MV-4-11 (cell line): ENCODE measurements at places on chromosomes 1 and 21.

DNA sequence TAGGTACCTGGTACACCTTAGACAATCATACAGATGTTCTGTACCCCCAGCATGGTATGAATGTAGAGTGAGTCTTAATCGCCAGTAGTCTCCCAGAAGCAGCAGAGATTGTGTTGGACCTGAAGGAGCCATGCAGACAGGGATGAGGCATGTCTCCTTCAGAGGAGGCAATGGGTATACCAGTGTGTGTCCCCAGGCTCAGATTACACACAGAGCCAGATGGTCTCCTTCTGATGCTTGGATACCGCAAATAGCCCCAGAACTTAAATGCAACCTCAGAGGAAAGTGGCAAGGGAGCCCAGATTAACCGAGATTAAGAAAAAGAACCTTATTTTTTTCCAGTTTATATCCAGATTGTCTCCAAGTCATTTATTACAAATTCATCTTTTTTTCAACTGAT, 96.8 kb upstream of the C21orf91 start:
- DNase-seq: no peak

GRCh38 chr1:214446772-214447556, 104.4 kb downstream of the PTPN14 start:
- peak; percentile 53 for DNase-seq

DNA sequence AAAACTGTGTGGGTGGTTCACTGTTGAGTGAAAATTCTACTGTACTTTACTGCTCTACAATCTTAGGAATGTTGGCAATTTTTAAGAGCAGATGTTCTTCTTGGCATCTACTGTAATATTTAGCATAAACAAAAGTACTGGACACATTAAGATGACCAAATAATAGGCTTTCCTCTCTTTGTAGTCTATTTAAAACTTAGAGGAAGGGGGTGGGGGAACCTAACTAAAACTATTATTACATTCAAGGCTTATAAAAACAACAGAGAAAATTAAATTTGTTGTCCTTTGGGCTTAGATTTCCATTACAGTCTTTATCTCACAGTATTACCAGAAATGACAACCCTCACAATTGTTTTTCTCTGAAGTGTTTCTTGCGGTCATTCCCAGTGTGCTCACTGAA, 181.2 kb downstream of the PLPPR4 start:
- DNase-seq: no peak

- DNase-seq: no peak
Measured at GRCh38 chr1:243595527-243596210, 254.4 kb downstream of the AKT3 start.

DNA sequence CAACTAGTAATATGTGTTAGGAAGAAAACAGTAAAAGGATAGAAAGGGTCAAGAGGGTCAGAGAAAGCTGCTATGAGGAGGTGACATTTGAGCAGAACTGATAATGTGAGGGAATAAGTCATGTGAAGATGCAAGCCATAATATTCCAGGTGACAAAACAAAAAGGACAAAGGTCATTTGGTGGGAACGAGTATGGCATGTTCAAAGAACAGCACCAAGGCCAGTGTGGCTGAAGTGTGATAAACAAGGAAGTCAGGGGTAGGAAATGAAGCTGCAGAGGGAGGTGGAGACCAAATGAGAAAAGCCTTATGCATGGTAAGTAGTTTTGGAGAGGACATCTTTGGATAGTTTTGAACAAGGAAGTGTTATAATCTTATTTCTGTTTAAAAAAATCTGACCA, 46.7 kb downstream of the LPGAT1 start:
- DNase-seq: no peak

GRCh38 chr1:198641501-198641900, 2.7 kb downstream of the PTPRC start:
- DNase-seq: peak; percentile 61

DNA sequence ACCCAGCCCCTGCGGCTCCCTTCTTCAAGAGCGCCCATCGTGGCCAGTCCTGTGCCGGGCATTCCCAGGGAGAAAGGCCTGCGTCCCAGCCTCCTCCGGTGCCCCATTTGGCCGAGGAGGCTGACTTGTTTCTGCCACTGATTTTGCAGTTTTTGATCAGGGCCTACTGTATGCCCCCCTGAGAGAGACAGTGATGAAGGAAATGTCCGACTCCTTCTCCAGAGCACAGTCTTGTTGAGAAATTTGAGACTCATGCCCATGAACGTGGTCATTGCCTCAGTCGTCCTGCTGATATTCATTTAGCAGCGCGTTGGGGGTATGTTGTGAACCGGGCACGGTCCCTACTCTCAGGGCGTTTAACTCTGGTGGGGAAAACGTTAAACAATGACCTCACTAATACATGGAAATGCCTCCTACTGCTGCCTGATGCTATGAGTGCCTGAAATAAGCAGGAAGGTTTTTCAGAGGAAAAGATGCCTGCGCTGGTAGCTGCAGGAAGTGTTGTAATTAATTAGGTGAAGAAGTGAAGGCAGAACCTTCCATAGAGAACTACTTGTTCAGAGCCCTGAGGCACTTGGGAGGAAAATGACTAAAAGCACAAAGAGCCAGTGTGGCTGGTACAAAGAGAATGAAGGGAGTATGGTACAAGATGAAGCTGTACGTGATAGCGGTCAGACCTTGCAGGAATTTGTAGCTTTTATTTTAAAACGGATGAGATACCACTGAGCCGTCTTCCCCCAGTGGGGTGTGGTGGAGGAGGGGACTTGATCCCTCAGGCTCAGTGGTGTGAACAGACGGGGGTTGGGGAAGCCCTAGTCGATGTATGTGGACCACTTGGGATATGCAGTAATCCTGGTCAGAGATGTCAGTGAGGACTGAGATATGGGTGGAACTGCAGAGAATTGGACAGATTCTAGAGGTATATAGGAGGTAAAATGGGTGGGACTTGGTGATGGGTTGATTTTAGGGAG, 730 bp downstream of the ZCCHC17 start:
- DNase-seq: no peak

- DNase-seq: no peak
Measured at GRCh38 chr21:37233551-37234146, 33.5 kb downstream of the VPS26C start.

GRCh38 chr1:175377394-175377793, 184.8 kb upstream of the KIAA0040 start:
- no peak for DNase-seq

DNA sequence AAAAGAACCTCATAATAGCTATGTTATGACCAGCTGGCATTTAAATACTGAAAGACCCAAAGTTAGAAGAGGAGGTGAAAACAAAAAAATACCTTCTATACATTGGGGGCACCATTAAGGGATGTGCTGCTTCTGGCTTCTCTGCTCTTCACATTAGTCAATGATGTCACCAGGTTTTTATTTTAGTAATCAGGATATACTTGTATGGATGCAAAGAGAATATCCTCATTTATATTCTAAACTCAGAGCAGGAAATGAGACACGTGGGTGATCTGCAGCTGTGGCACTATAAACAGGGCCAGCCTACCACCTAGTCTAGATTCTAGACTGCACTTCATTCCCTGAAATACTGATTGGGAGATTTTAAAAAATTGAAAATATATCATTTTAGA, 51.2 kb downstream of the WLS start:
- no peak for DNase-seq

DNA sequence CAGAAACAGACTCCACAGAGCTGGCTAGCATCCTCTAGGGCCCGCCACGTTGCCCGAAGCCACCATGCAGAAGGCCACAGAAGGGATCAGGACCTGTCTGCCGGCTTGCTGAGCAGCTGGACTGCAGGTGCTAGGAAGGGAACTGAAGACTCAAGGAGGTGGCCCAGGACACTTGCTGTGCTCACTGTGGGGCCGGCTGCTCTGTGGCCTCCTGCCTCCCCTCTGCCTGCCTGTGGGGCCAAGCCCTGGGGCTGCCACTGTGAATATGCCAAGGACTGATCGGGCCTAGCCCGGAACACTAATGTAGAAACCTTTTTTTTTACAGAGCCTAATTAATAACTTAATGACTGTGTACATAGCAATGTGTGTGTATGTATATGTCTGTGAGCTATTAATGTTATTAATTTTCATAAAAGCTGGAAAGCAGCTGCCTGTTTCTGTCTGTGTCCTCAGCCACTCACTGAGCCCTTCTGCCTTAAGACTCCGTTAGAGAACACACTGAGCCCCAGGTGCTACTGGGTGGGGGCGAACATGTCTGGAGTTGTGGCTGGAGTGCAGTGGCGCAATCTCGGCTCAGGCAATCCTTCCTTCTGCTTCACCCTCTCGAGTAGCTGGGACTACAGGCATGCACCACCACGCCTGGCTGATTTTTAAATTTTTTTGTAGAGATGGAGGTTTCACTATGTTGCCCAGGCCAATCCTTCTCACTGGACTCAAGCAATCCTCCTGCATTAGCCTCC, 14.8 kb downstream of the MFSD2A start:
- DNase-seq: no peak

DNA sequence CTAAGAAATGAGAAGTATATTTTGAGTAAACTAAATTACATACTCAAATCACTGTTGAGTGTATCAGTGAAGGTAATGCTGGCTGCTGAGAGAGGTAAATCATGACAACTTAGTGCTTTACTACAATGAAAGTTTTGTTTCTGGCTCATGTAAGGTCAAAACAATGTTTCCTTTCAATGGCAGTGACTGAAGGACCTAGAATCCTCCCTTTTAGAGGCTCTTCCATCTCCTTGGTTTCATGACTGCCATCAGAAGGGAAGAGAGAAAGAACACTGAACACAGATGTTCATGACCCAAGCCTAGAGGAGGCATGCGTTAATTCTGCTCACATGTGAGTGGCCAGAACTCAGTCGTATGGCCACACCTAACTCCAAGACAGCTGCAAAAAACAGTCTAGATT, 130.6 kb downstream of the AKT3 start:
- DNase-seq: no peak

GRCh38 chr1:221717485-221717853, 24.4 kb downstream of the DUSP10 start:
- DNase-seq: no peak

GRCh38 chr1:210446479-210446878, 117.8 kb downstream of the HHAT start:
- DNase-seq: peak; percentile 55

DNA sequence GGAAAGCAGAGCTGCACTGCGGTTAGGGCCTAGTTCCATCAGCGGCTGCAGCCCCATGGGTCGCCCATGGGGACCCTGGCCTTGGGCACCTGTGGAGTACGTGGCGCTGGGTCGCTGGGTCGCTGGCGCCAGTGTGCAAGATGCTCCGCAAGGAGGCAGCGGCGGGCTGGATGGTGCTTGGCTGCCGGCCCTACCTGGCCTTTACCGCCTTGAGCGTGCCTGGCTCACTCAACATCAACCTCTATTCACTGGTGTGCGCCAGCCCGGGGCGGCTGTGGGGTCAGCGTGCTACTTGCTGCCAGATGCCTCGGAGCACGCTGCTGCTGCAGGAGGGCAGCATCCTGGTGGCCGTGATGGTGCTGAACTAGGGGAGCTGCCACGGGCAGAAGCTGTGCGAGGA, 85.1 kb upstream of the RHOU start:
- DNase-seq: no peak

DNA sequence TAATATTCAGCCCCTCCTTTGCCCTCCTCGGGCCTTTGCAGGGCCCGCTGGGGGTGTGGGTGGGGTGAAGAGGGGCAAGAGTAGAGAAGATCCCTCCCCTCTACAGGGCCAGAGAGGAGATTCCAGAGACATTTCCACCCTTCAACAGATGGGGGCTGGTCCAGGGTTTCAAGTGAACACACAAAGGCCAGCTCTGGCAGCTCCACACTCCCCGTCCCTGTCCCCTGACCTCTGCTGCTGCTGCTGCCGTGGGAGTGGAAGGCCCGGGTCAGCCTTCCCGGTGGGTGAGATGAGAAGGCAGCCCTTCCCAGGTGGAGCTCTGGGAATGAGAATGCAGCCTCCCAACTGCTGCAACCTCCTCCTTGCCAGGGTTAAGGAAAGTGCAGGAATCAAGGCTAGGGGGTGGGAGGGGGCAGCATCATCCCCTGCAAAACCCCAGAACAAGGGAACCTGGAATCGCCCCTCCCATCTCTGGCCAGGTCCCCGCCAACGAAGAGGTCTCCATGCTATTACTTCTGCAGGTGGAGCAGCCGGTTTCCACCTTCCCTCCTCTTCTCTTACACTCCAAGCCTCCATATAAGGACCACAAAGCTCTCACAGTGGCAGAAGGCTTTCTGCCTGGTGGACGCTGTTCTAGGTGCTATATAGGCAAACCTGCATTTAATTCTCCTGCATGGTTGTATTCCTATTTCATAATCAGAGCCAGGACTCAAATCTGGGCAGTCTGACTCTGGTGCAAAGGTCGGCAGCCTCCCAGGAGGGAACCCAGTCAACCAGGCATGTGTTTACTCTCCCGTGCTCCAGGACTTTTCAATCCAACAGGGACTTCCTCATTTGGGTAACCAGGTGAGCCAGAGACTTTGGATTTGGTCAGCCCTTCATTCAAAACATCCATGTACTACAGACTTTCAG, 22.9 kb upstream of the ARHGEF10L start:
- no peak for DNase-seq

GRCh38 chr1:224266915-224267856, 62.8 kb downstream of the NVL start:
- DNase-seq: no peak

DNA sequence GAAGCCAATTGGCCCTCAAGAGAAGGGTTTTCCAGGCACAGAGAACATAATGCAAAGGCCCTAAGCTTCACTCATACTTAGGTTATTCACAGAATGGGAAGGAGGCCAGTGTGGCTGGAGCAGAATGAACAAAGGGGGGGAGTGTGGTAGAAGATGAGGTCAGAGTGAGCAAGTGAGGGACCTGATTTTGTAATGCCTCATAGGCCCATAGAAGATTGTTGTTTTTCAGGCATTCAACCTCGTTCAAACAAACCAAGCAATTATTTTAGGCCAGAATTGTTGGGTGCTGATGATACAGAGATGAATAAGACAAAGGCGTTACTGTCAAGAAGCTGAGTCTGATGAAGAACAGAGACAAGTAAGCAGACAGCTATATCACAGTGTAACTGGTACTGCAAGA, 54.5 kb upstream of the RAP1A start:
- no peak for DNase-seq

DNA sequence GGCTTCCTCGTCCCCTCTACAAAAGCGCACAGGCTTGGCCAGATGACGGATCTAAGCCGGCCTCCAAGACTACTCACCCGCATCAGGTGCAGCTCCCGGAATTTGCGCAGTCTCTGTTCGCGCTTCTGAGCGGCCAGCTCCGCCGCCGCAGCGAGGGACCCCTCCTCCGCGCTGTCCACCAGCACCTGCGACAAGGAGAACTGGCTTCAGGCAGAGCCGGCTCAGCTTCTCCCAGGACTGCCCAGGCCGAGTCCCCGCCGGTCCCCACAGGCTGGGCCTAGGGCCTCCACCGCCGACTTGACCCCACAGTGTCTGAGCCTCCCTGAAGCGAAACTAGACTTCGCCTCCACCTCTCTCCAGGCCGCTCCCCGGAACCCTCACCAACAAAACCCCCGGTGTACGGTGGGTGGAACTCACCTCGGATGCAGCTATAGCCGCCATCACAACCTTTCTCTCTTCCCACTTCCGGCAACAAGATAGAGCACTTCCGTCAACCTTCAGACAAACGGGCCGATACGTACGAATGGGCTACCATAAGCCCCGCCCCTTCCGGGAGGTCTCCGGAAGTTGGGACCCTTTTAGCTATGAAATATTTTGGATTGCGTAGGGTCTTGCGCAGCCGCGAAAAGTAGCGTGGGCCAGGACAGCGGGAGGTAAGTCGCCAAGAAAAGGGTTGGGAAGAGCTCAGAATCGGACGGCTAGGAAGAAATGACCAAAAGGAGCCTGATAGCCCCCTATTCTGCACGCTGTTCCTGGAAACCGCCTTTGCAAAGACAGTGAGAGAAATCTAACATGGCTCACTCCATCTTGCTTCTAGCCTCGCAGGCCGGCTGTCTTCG, at the start of gene SYF2:
TSS of gene SYF2 (minus strand) at position 476 of the 839 bp plus-strand sequence. CDS start at position 441, 35 bp downstream.
- DNase-seq: peak; percentile 93
